Progenitor cell of endocrine pancreas (in vitro differentiated cells): ENCODE measurements at places on chromosomes 3 and 15. TPM values are rescaled to one million over a fixed set of nuclear protein-coding genes. Genes with fewer than 3 reads are reported as not detected.

Gene UROC1
- total RNA-seq, result not detected in 2 replicates

Gene TUSC7
- total RNA-seq, result not detected in 2 replicates

Gene CSPG4
- 0.41 and 0.51 TPM in 2 replicates for total RNA-seq

Gene EPHA6
- 16.5 and 17.3 TPM in 2 replicates for total RNA-seq

Gene IL12A
- 0.33 TPM in 1 of 2 replicates, not detected in the other for total RNA-seq

Gene SI
- total RNA-seq, result 2.0 and 2.7 TPM in 2 replicates

Gene RAB11A
- 220 and 234 TPM in 2 replicates for total RNA-seq

DNA sequence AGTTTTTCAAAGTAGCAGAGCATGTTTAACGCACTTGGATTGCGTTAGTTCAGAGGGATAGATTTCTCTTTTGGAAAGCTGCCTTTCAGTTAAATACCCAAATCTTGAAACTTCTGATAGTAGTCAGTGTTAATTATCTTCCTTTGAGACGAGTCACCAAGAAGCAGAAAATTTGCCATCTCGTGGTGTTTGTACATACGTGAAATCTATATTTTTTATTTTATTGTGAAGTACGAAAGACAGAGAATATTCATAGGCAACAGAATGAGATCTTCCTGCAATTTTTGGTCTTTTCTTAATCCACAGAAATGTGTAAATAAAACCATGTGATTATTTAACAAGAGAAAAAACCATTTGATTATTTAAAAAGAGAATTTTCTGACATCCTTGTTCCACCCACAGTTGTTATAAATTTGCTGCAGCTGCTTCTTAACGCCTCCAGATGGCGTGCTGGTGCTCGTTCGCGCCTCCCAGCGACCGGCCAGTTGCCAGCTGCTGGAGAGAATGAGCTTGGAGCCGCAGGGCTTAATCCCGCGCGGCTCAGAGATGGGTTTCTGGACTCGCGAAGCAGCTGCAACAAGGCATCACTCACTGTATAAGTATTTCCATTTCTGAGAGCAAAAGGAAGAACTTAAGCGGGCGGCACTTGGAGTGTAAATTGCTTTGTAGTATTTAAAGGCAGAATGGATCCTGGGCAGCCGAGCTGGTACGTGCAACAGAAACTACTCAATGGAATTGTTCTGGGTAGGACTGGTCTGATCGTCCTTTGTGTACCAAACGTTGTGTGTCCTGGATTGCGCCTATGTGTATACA, 10.5 kb upstream of the SLITRK3 start:
- DNase-seq, result peak; percentile 54

- DNase-seq, result no peak
Measured at GRCh38 chr15:79209116-79209515, 73.4 kb upstream of the ANKRD34C start.

DNA sequence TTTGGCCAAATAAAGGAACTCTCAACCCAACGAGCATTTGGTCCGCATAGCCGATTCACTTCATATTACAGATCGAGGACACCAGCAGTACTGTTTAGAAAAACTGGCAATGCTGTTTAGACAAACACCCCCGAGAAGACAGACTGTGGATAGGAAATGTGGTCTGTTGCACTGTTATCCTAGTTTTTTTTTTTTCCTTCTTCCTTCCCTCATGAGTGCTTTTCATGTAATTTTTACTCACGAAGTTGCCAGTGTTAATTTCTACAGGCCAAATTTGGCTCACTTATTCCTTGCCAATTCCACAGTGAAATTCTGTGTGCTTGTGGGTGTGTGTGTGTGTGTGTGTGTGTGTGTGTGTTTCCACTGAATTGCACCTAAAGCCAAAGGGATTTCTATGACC, 165.7 kb downstream of the FOXP1 start:
- DNase-seq, result no peak

DNA sequence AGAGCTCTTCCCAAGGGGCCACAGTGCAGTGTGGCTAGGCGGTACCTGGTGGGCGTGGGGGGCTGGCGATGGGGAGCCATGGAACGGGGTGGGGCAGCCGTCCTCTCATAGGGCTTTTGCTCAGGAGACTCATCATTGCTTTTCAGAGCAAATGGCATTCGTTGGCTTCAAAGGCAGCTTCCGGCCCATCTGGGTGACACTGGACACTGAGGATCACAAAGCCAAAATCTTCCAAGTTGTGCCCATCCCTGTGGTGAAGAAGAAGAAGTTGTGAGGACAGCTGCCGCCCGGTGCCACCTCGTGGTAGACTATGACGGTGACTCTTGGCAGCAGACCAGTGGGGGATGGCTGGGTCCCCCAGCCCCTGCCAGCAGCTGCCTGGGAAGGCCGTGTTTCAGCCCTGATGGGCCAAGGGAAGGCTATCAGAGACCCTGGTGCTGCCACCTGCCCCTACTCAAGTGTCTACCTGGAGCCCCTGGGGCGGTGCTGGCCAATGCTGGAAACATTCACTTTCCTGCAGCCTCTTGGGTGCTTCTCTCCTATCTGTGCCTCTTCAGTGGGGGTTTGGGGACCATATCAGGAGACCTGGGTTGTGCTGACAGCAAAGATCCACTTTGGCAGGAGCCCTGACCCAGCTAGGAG, 40.8 kb downstream of the MESD start:
- DNase-seq, result no peak

GRCh38 chr3:134374105-134374790, at the start of gene AMOTL2:
AMOTL2 (minus strand) TSS chr3:134374447; CDS start chr3:134371433, 3,014 bp downstream.
- peak; percentile 89 for DNase-seq

GRCh38 chr3:63863150-63864007, at the start of the genes ATXN7 and THOC7:
ATXN7 (plus strand) TSS chr3:63863867; CDS start chr3:63912599, 48,732 bp downstream.
THOC7 (minus strand) TSS chr3:63863805; CDS start chr3:63863790, 15 bp downstream.
- DNase-seq, result peak; percentile 59

GRCh38 chr15:93200081-93200836, 111.2 kb upstream of the RGMA start:
- no peak for DNase-seq

DNA sequence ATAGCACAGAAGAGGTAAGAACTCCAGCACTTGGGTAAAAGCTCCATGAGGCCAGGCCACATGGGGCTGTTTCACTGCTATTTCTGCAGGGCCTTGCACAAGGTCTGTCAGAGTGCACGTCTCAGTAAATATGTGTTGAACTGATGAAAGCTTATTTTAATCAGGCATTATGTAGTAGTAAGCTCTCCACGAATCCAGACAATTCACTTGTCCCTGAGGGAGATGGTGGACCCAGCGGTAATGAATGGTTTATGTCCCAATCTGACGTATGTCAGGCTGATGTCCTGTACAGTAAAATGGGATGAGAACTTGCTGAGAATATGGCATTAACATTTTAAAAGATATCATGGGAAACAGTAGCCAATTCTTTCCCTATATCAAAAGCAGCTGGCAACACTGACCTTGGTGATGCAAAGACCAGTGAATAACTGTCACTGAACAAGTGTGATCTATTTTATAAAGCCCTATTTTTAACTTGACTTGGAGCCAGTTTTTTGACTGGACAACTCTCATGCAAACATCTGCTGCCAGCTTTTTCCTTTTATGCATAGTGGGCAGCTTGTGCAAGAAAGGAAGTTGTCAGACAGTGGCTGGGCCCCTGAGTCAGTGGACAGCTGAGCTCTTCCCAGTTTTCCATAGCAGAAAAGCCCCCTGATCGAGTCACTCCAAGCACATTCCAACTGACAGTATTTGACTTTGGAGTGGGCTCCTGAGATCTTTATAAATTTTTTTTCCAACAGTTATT, 519.8 kb upstream of the MDFIC2 start:
- no peak for DNase-seq

DNA sequence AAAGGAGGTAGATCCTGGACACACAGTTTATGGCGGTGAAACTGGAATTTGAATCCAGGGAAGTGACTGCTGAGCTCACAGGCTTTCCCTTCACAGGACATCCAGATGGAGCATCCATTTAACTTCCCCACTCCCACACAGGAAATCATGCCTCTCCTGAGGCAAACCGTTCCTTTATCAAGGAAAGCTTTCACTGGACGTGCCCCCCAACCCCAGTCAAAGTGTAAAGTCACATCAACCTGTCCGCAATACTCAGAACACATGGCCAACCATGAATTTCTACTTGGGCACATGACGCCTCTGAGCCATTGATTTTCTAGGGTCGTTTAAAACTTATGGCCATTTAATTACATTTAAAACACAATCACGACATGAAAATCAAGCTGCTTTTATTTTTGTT, 2.9 kb downstream of the PCOLCE2 start:
- DNase-seq, result no peak

DNA sequence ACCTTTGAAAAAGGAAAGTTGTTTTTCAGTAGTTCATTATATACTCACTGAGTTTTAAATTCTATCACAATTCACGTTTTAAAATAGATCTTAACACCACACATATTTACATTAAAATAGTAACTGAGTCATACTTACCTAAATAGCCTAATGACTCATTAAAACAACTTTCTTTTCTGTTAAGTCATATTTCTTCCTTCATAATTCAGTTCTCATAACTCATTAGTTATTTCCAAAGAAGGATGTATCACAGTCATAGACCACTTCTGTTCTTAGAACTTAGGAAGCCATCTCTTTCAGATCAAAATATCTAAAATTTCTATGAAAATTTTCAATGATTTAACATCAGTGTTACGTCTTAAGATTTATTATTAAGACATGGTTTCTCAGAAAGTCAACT, 885.9 kb downstream of the FHIT start:
- DNase-seq, result no peak

DNA sequence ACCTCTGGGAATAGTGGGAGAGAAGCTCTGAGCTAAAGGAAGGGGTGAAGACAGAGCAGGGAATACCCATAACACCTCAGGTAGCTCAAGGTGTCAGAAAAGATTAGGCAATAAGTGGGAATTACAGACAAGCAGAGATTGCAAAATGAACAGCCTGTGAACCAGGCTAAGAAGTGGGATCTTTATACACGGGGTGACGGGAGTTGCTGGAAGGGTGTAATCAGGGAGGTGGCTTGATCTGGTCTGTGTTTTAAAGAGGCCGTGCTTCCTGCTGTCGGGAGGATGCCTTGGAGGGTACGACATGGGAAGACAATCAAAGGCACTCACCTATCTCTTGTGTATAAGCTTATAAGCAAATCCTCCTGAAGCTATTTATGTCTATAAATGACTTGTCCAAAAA, 216.3 kb downstream of the CLSTN2 start:
- DNase-seq, result no peak

- no peak for DNase-seq
Measured at GRCh38 chr15:39743611-39744010, 39.0 kb downstream of the FSIP1 start.

DNA sequence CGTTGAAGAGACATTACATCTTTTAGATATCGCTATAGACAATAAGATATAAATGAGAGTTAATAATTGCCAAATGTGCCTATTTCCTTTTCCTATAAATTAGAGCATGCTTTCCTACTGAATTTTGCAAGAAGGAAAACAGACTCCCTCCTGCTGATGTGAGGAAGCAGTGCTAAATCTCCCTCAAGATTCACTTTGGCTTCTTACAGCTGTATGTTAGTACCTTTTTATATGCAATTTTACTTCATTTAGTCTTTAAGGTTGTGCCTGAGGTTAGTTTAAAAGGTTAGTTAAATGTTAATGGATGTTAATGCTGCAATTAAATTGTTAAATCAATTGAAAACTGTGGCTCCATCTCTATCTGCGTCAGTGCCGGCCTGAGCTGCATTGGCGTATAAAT, 728.8 kb downstream of the NR2F2 start:
- no peak for DNase-seq

GRCh38 chr3:29274667-29275066, 6.2 kb upstream of the RBMS3 start:
- no peak for DNase-seq

- DNase-seq, result no peak
Measured at GRCh38 chr15:62988701-62989100, 53.8 kb upstream of the TPM1 start.

DNA sequence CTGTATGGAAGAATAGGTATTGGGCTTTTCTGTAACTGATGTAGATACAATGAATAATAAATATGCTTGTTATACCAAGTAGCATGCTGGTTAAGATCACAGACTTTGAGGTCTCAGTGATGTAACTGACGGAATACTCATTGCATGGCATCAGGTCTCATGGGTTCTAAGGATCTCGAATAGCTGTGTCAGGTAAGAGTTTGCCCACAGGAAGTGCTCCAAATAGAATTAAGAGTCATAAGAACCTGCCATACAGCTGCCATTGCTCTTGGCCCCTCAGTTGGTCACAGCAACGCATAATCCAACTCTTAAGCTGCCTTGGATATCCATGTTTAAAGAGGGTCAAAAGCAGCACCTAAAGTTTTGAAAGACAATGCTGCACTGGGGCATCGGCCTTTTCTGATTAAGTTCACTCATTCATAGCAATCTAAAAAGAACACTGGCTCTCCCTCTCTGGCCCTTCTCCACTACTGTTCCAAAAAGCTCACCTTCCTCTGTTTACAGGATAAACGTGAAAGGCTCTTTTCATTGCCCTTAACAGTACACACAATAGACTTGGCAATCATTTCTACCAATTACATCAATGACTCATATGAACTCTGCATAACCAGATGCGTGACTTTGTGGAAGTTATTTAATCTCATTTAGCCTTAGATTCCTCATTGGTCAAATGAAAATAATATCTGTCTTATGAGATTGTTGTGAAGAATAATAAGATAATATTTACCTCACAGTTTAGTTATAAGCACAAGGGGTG, 74.6 kb downstream of the ZBTB20 start:
- no peak for DNase-seq

DNA sequence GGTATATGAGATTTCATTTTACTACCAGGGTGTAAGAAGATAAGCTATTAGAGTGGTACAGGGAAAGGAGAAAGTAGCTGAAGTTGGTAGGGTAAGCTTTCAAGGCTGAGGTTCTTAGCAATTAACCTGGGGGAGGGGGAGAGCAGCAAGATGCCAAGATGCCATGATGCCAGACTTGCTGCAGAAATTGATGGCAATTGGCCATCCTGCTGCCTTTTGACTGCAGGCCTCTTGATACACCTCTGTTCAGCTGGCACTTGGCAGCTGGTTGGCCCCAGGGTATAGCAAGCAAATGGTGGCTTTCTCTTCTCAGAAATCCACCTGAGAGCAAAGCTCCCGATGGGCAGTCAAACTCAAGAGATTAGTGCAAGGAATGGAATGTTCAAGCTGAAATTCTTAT, 21.4 kb upstream of the DPH6 start:
- DNase-seq, result no peak

DNA sequence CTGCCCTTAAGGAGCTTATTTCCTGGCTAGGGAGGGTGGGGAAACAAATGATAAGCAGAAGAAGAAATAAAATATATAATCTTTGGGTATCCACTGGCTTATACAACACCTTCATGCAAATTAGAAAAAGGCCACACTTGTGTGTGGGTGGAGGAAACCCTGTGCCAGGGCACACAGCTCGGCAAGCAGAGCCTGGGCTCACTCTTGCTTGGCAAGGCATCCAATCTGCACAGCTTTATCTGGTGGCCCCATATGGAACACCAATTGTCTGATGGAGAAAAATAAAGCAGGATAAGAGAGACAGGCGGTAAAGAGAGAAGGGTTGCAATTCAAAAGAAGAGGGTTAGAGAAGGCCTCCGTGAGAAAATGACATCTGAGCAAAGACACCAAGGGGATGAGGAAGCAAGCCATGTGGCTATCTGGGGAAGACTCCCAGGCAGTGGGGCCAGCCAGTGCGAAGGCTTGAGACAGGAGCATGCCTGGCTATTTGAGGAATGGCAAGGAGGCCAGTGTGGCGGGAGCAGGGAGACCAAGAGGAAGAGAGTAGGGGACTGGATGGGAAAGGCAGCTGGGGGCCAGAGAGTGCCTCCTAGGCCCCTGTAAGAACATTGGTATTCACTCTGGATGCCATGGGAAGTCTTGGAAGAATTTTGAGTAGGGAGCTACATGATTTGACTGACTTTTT, 22.5 kb upstream of the VPS8 start:
- no peak for DNase-seq
